CD4-positive, alpha-beta T cell treated with Interleukin-15 for 1 hour (primary cell): ENCODE measurements at places on chromosomes 1 and 21.

GRCh38 chr1:23019863-23020625 lies 776 bp downstream of the KDM1A start:
- no peak for DNase-seq

- DNase-seq, result peak; percentile 29
These were observed 741 bp downstream of the DUSP10 start for GRCh38 chr1:221740993-221741702.

- no peak for DNase-seq
These were observed 24.0 kb downstream of the TMEM53 start for GRCh38 chr1:44650159-44650831.

DNA sequence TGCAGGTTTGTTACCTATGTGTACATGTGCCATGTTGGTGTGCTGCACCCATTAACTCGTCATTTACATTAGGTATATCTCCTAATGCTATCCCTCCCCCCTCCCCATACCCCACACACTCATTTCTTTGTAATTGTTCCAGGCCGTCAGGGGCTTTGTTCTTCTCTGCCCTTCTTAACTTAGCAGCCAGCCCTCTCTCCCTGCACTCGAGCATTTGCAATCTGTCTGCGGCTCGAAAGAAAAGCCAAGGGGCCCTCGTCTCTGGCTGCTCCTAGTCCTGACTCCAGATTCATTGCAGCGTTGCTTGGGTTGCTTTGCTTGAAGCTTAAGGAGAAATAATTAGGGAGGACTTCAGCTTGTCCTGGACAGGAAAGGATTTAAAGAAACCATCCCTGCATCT lies 85.7 kb downstream of the ATP1A1 start:
- no peak for DNase-seq

- DNase-seq, result no peak
These were observed 486.9 kb upstream of the USP24 start for GRCh38 chr1:55702064-55702463.

DNA sequence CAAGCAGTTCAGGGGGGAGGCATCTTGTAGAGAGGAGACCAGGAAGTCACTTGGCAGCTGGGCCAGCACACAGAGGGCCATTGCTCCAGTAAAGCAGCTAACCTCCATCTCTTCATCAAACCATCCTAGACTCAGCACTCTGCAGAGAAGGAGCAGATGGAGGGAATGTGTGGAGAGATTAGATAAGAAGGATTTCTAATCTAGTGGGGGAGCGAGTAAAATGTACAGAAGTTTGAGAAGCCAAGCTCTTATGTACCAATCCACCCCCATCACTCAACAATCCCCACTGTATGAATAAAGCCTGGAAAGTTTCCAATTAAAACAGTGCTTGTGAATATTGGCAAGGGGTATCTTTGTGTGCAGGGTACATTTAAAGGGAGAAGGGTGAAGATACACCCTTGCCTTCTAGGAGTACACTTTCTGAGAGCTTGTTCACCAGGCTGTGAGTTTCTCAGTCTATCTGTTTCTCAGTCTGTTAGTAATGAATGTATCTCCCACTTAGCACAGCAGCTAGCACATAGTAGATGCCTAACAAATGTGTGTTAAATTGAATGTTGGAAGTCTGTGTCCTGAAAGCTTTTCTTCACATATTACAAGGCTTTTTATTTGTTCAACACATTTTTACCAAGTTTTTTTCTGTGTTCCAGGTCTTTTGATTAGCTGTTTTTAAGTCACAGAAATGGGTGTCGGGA lies 142.7 kb upstream of the UBE2U start:
- DNase-seq, result no peak
